ENCODE measurements at places on chromosomes 6 and 20.
A peak's percentile ranks its signal among the peaks of the same experiment; 100 is the strongest.

DNA sequence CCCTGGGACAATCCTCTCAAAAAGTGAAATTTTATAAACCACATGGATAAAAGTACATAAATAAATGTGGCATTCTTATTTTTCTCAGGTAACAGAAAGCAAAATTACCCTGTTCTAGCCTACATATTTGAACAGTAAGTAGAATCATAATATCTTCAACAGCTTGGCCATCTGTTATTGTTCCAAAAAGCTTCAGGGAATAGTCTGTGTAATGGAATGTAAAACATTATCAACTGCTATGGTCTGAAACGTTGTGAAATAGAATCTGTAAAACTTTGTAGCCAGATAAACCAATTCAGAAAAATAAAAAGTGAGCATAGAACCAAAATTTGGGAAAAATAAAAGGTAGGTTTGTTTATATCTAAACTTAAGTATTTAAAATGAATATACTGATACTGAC lies 114.7 kb downstream of the THEMIS start:
- no peak for DNase-seq

- no peak for DNase-seq
Measured at GRCh38 chr6:105851606-105852005, 234.5 kb upstream of the PRDM1 start.

GRCh38 chr6:30364591-30364990 lies 19.6 kb downstream of the RPP21 start:
- no peak for DNase-seq

GRCh38 chr6:47277702-47278101 lies 32.0 kb downstream of the TNFRSF21 start:
- DNase-seq, result no peak

GRCh38 chr6:19427548-19427947 lies 409.6 kb upstream of the ID4 start:
- DNase-seq, result no peak

DNA sequence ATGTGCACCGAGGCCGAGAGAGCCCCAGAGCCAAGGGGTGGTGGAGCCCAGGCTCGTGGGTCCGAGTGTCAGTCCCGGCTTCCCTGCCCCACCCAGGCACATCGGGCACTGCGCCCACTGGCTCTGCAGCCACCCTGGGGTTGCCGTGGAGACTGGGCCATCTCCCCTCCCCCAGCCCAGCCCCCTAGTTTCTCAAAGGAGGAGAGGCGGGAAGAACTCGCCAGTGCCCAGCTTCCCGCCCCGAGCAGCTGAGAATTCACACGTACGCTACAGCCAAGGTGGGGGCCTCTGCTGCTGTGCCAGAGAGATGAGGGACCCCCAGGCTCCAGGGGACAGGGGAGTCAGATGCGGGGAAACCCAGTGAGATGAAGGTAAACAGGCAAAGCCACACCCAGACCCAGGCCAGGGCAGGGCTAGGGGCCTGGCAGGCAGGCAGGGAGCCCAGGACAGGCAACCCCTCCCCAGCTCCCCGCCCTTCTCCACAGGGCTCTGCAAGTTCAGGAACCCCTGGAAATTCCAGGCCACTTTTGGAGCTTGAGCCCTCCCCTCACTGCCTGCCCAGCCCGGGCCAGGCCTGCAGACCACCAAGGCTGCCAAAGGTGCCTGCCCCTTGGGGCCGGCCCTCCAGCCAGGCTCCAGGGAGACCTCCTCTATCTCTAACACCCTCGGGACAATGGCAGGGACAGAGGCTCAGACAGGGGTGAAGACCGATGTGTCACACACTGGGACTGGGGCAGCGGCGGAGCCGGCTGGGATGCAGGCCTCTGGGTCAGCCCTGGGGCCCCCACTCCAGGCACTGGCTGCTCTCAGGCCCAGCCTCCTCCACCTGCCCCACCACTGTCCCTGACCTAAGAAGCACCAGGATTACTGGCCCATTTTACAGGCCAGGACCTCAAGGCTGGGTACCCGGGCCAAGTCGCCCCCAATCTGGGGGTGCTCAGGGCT lies 6.0 kb downstream of the LAMA5 start:
- DNase-seq, result no peak

- no peak for DNase-seq
Measured at GRCh38 chr6:45595010-45595851, 217.5 kb upstream of the SUPT3H start.

- DNase-seq, result no peak
Measured at GRCh38 chr6:131960371-131961133, 9.4 kb upstream of the CCN2 start.

- DNase-seq, result peak; percentile 77
Measured at GRCh38 chr6:692356-692851, 535 bp downstream of the EXOC2 start.

DNA sequence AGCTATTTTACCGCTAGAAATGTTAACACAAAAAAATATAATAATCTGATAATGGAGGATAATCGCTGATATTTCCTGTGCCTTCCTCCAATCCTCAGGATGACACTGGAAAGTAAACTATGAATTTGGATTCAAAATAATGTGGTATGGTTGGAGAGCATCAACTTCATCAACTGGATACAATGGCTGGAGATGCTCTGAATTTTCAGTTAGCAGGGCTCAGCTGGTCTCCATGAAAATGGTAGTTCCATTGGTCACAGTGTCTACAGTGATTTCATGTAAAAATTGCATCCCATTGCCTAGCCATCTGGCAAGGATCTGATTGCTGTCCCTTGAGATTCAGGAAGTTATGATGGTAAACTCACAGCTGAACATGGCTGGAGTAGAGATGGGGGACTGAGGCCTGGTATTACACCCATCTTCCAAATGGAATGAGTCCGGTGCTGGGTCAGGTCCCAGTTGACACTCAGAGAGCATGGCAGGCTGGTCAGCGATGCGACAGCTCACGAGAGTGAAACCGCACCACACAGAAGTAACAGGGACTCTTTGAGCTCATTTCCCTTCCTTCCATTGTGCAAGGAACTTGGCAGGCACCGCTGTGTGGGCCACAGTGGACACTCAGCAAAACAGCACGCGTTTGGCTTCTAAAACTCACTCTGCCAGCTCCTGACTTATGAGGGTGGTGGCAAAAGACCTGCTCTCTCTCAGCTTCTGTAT lies 142.4 kb upstream of the TNFAIP3 start:
- no peak for DNase-seq

- no peak for DNase-seq
Measured at GRCh38 chr6:97771372-97771771, 488.4 kb upstream of the MMS22L start.

DNA sequence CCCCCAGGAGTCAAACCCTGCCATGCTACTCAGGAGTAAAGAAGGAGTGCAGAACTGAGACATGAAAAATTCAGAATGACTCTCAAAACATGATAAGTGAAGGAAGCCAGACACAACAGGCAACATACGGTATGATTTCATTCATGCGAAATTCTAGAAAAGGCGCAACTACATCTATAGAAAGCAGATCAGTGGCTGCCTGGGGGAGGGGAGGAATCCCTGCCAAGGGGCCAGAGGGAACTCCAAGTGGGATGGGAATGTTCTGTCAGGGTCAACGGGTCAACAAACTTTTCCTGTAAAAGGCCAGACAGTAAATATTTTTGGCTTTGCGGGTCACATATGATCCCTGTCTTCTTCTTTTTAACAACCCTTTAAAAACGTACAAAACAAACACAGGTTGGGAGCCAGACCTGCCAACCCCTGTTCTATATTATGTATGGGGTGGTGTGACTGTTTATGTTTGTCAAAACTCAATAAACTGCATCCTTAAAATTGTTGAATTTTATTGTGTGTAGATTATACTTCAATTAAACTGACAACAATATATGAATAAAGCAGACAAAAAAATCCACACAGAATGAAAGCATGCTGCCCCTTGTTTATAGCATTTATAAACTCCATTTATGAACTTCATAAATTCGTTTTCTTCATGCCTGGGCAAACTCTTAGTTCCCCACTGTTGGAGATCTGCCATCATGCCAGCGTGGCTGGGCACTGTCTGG lies 56.6 kb upstream of the TRAF3IP2 start:
- no peak for DNase-seq

- no peak for DNase-seq
Measured at GRCh38 chr6:130161683-130162404, 60.9 kb downstream of the SAMD3 start.

GRCh38 chr6:164532198-164533044 lies 777.0 kb downstream of the C6orf118 start:
- no peak for DNase-seq

- no peak for DNase-seq
Measured at GRCh38 chr20:47960277-47960676, 175.0 kb upstream of the SULF2 start.

- DNase-seq, result no peak
Measured at GRCh38 chr6:100173211-100173610, 179.2 kb upstream of the MCHR2 start.

- DNase-seq, result peak; percentile 86
Measured at GRCh38 chr6:31664790-31665500, at the start of gene GPANK1. Gene GPANK1 (minus strand): TSS chr6:31664997. CDS start chr6:31664478, 519 bp downstream.

- peak; percentile 78 for DNase-seq
Measured at GRCh38 chr20:56411759-56412472, at the start of gene CASS4. Gene CASS4 (plus strand): TSS chr20:56412260. CDS start chr20:56412459, 199 bp downstream.

DNA sequence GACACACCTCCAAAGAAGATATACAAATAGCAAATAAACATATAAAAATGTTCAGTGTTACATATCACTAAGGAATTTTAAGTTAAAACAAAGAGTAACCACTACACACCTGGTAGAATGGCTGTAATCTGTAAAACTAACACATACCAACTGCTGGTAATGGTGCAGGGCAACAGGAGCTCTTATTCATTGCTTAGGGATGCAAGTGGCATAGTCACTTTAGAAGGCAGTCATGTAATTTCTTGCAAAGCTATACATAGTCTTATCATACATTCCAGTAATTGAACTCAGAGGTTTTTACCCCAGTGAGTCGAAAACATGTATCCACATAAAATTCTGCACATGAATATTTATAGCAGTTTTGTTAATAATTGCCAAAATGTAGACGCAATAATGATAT lies 906.8 kb upstream of the CITED2 start:
- DNase-seq, result no peak

DNA sequence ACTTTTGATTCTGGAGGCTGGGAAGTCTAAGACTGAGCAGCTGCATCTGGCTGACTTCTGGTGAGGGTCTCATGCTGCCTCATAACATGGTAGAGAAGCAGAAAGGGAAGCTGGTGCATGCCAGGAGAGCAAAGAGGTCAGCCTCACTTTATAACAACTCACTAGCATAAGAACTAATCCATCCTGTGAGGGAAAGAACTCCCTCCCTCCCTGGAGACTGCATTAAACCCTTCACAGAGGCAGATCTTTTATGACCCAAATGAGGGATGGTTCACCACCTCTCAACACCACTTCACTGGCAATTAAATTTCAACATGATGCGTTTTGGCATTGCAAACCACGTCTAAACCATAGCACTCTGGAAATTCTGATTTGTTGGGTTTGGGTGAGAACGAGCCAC lies 33.9 kb downstream of the STXBP5 start:
- no peak for DNase-seq

DNA sequence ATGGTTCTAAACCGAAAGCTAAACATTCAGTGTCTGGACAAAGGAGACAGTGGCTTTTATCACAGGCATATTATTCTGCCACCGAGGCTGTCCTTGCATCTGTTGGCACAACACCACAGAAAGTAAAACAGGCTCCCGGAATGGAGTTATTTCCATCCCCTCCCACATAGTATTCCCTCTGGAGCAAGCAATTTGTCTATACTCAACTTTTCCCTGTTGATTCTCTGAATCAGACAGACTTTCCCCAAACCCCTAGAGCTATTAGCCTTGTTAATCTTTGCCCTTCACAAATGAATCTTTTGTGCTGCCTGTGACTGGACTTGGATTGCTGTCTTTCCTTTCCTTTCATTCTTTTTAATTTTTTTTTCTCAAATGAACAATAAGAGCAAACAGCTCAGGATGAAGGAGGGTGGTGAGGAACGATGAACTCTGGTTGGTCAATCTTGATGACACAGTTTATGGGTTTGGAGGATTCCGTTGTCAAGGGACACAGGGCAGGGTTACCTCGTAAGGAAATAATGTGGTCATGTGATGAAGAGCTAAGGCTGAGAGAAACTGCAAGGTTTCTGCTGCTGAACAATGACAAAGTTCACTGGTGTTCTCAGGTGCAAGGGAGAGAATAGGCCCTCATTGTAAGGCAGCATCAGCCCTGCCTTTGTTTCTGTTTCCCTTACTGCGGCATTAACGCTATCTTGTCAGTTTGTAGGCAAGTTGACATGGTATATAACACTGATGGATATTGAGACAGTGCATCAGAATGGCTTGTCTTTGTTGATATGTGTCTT lies 275.0 kb upstream of the BMP2 start:
- DNase-seq, result no peak

GRCh38 chr6:54037277-54037779 lies 73.9 kb upstream of the MLIP start:
- DNase-seq, result no peak

DNA sequence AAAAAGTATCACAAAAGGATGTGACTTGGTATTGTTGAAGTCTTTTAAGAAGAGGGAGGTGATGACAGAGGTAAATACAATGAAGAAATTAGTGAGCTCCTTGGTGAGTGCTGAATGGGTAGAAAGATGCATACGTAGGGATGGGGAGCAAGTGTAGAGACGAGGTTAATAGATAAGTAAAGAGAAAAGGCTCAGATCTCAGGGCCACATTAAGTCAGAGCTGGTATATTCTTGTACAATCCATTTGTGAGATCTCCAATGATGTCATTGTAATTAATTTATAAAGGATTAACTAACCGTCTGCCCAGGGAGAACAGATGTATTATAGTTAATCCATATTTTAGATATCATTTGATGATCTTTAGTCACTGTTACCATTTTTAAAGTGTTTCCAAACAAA lies 43.4 kb downstream of the SMPDL3A start:
- no peak for DNase-seq

GRCh38 chr6:155327326-155328073 lies 13.2 kb upstream of the TFB1M start:
- DNase-seq, result peak; percentile 72

GRCh38 chr6:79230149-79230548 lies 4.3 kb downstream of the HMGN3 start:
- no peak for DNase-seq

GRCh38 chr20:32737371-32738223 lies 5.7 kb downstream of the COMMD7 start:
- peak; percentile 60 for DNase-seq

- no peak for DNase-seq
Measured at GRCh38 chr6:24768361-24768760, 6.4 kb upstream of the GMNN start.

DNA sequence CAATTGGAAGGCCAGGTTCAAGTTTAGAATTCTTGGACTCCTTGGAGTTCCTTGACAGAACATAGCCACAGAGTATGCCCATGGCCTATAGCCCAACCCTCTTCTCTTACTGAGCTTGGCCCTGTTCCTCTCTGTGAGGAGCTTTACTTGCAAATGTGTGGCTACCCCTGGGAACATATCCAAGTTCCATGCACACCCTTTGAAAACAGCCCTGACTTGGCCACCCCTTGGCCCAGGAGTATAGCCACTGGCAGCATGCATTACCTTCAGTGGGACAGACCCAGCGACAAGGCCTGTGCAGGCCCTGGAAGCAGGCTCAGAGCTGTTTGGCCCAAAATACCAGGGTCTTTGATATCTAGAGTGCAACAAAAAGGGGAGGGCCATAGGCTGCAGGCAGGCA lies 19.5 kb upstream of the MAS1 start:
- DNase-seq, result no peak

- no peak for DNase-seq
Measured at GRCh38 chr20:43787937-43788336, 61.1 kb upstream of the GTSF1L start.

Measured in stimulated activated naive CD4-positive, alpha-beta T cell (primary cell).